Osteocyte (in vitro differentiated cells): ENCODE measurements at places on chromosomes 7 and 10.

DNA sequence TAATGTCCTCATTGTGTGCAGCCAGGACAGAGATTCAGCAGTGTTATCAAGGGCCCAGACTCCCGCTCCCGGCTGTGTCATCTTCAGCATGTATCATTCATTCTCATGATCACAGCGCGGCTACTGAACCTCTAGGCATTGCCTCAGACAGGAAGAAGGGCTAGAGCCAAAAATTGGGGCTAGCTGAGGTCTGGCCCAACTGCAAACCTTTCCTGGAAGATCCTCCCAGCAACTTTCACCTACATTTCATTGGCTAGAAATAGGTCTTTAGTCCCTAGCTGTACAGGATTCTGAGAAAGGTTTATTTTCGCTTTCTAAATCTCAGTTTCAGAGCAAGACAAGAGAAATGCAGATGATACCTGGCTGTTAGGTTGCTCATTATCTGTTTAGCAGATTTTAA, 81.9 kb downstream of the CREM start:
- DNase-seq = no peak

GRCh38 chr7:91713669-91714068, 166.8 kb downstream of the MTERF1 start:
- no peak for DNase-seq

GRCh38 chr7:105920766-105921165, 42.3 kb upstream of the CDHR3 start:
- DNase-seq = no peak

- no peak for DNase-seq
Observed at GRCh38 chr7:82257118-82257695, 186.4 kb downstream of the CACNA2D1 start.

DNA sequence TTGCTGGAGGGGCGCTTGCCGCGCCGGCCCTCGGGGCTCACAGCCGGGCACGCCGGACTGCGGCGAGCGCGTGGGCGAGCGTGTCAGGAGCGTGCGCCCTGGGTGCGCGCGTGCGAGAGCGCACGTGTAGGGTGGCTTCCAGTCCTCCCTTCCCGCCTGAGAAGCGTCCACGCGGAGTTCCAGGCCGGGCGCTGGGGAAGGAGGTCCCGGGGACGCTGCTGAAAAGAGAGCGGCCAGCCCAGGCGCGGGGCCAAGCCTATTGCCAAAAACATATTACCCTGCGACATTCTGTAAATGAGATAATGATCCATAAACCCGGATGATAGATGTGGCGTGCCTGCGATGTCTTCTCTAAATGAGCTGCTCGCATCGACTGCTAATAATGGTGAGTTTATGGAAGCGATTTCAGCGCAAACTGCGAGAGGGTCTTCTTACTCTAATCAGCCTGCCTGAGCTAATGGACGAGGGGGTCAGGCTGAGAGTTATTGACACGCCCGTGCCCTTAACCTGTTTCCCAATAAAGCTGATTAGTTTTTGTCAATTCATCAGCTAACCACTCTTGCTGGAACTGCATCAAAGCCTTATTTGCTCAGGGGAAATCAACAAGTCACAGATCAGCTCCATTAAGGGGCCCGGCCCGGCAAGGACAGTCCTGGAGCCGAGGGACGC, 8.0 kb upstream of the MNX1 start:
- no peak for DNase-seq

- no peak for DNase-seq
Observed at GRCh38 chr7:20831451-20831850, 44.8 kb upstream of the SP8 start.

GRCh38 chr10:13219685-13220670, 14.2 kb downstream of the UCMA start:
- no peak for DNase-seq

DNA sequence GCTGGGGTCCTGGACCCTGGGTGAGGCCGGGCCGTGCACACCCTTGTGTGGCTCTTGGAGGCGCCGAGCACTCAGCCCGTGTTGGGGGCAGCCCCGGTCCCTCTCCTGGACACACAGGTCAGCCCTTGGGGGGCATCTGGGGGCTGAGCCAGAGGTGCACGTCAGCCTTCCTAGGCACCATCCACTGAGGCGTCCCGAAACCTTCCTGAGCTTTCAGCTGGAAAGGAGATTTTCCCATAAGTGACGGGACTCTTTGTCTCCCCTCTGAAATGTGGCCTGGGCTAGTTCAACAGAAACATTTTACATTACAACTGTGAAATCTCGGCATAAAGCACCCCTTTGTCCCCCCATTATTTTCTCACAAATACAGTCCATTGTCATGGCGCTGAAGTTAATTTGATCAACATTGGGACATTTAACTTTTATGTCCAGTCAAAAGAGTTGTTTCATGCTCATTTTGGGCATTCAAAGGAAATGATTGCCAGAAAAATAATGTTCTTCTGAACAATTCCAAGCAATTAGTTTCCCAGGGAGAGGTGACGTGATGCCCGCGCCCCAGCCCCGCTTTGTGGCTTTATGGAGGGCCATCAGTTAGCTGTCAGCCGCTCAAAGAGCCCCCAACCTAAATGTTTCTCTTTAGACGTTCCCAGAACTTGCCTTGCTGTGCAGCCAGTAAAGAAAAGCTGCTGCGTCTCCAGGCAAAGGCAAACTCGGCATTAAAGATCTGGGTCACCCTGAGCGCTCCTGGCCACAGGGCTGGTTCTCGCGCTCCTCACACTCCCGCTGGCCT, 70.8 kb downstream of the NKX6-2 start:
- no peak for DNase-seq

GRCh38 chr7:69962186-69963065, 364.2 kb downstream of the AUTS2 start:
- no peak for DNase-seq

- no peak for DNase-seq
Observed at GRCh38 chr10:17675638-17676037, 31.7 kb downstream of the STAM start.

DNA sequence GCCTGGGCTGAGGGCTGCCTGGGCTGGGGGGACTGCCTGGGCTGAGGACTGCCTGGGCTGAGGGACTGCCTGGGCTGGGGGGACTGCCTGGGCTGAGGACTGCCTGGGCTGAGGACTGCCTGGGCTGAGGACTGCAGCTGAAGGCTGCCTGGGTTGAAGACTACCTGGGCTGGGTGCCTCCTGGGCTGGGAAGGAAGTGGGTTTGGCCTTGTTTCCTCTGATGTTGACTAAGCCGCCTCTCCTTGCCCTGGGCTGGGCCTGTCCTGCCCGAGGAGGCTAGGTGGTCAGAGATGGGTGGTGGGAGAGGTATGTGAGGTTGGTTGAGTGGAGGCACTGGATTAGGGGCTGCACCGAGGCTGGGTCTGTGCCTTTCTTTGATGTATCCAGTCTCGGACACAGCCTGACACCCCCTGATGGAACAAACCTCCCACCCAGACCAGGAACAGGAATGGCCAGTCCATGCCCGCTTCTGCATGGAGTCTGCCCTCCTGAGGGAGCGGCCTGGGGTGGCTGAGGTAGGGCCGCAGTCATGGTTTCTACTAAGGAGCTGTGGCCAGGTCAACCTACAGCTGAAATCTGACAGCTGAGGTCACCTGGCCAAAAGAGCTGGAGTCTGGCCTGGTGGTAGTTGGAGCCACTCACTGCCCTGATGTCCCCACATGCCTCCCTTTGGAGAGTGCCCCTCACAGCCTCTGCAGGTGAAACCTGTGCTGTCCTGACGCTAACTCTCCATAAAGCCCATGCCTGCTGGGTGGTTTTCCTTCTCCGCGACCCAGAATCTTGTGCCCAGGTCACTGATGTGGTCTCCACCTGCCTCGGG, 22.3 kb downstream of the SCART1 start:
- peak; percentile 78 for DNase-seq

DNA sequence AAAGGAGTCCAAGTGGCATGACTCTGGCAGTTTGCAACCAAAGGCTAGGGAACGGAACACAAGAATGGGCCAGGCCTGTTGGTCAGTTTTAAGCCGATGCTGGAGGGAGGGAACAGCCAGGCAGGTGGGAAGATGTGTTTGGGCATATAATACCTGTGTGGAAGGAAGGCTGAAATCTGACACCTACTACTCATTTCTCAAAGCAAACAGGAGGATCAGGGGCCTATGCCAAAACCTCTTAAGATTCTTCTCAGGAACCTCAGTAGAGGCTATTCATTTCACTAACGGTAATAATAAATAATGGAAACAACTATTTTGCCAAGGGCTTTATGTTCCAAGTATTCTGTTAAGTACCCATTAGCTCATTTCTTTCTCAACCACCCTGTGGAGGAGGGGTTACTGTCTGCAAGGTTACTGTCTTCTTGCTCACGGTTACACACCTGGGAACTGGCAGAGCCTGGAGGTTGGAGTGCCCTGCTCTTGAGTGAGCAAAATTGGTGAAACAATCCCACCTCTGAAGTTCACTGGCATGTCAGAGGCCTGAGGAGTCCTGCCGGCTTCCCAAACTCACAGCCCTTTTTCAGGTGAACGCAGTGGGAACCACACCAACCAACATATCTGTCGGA, 35.5 kb downstream of the GOT1 start:
- no peak for DNase-seq

DNA sequence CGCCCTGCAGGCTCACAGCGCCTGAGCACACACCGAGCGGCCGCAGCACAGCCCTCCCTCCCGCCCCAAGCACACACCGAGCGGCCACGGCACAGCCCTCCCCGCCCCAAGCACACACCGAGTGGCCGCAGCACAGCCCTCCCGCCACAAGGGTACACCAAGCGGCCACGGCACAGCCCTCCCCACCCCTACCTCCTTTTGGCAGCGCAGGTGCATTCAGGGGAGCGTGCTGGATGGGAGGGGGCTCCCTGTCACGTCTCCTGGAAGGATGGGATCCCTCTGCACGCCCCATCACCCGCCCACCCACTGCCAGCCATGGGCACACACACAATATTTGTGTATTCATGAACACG, 482.6 kb downstream of the DNAJB6 start:
- DNase-seq = no peak

DNA sequence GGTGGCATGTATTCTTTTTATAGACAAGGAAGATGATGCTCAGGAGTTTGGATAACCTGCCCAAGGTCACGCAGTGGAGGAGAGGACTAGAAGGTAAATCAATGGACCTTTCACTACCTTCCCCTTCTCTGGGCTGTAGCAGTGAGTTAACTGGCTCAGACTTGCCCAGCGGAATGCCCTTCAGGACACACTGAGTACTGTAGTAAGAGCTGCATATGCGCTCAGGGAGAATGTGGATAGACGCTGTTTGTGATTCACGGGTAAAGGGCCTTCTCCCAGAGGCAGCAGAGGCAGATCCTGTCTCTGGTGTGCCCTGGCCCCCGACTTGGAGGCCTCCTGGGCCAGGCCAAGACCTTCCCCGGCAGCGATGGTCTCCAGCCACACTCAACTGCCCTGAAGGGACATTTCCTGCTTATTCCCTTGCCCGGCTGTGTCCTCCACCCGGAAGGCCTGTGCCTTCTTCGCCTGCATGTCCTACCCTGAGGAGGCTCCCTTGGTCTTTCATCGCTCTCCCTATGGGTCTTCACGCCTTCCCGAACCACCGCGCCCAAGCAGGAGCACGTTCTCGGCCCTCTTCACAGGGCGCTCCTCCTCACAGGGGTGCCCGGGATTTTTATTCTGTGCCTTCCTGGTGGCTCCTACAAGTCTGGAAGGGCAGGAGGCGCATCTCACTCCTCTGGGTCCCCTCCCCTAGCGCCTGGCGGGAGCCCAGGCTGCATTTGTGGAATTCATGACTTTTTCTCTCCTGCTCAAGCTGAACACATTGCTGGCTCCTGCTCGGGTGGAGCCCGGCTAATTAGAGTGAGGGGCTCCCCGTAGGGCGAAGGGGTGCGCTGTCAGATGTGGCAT, 1.8 kb upstream of the IKZF1 start:
- no peak for DNase-seq

DNA sequence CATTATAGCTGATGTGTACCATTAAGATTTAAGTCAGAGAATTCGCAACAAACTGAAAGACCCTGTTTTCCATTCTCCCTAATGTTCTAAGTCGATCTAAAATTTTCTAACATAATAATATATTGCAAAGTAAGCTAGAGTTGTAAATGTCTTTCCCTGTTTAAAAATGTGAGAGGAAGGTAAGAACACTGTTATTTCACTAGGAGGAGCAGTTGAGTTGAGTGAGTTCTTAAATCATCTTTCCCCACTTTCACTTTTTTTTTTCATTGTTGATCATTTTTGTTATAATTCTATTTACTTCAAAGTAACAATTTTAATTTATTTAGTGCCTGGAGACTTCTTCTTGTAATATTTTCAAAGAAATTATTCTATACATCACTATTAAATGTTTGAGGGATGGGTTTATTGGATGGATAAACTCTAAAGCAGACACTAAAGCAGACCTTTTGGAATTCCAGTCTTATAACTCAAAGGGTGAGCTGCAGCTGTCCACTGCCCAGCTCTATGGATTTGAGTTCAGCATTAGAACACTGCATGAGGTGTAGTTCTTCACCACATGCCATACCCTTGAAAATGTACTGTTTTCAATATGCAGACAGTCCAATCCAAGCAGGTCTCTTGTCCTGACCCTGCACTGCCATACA, 181.3 kb upstream of the FZD1 start:
- DNase-seq = no peak

DNA sequence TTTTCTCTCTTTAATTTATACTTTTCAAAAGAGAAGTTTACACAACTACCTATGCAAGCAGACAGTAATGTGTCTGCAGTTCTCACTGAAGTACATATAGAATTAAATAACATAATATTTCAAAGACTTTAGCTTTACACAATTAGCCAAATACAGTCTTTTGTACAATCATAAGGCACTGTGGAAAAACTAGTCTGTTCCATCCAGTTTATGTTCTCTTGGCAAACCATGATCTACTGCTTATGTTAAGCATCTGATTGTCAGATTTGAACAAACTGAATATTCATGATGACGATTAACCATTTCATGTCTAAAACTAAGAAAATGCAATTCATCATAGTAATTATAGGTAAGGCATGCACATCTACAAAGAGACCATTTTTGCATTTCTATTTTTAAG, 842 bp downstream of the SEMA3A start:
- no peak for DNase-seq

- no peak for DNase-seq
Observed at GRCh38 chr7:96495751-96496216, 173.9 kb upstream of the SLC25A13 start.

GRCh38 chr7:2821161-2821841, 22.8 kb downstream of the GNA12 start:
- DNase-seq = no peak

GRCh38 chr10:107692072-107692471, 527.6 kb upstream of the SORCS1 start:
- no peak for DNase-seq

GRCh38 chr10:123999261-123999660, 94.1 kb downstream of the CHST15 start:
- DNase-seq = no peak

GRCh38 chr7:5238500-5238899, 44.2 kb upstream of the SLC29A4 start:
- no peak for DNase-seq
